ENCODE measurements at places on chromosomes 2 and 18. TPM values are rescaled to one million over a fixed set of nuclear protein-coding genes. Genes with fewer than 3 reads are reported as not detected.

Gene C2orf72
- not detected for polyA plus RNA-seq

Gene TMEM247
- not detected for polyA plus RNA-seq

Gene SKOR2
- polyA plus RNA-seq: not detected

Gene KCNIP3
- polyA plus RNA-seq: not detected

Gene POMC
- polyA plus RNA-seq: 9.6 TPM

Gene MEP1B
- not detected for polyA plus RNA-seq

Gene FLACC1
- 2.5 TPM for polyA plus RNA-seq

Gene MYO1B
- not detected for polyA plus RNA-seq

Gene PID1
- polyA plus RNA-seq: not detected

Gene DHRS9
- not detected for polyA plus RNA-seq

Gene CYP27C1
- not detected for polyA plus RNA-seq

Gene DNAJC5G
- not detected for polyA plus RNA-seq

Gene TSGA10
- 17.2 TPM for polyA plus RNA-seq

GRCh38 chr2:31353179-31353578, 61.4 kb downstream of the XDH start:
- DNase-seq: no peak

- DNase-seq: no peak
Observed at GRCh38 chr2:172836347-172836821, 100.7 kb downstream of the RAPGEF4 start.

GRCh38 chr2:26818972-26819371, 29.0 kb upstream of the DPYSL5 start:
- DNase-seq: no peak

DNA sequence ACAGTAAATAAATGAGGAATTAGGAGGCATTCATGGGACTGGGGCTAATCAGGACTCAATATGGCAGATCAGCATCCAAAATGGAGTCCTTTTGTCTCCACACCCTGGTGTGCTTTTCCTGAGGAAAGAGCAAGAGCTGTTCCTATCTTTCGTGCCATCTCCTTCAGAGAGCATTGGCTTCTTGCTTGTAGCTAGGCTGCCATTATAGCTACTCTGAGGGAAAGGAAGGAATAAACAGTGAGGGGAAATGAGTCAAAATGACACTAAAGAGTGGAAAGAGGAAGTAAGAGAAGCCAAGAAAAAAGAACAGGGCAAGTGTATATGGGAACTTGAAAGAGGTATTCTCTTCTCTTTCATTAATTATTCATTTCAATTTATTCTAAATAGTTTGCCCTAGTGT, 8.4 kb upstream of the NMI start:
- peak; percentile 17 for DNase-seq

DNA sequence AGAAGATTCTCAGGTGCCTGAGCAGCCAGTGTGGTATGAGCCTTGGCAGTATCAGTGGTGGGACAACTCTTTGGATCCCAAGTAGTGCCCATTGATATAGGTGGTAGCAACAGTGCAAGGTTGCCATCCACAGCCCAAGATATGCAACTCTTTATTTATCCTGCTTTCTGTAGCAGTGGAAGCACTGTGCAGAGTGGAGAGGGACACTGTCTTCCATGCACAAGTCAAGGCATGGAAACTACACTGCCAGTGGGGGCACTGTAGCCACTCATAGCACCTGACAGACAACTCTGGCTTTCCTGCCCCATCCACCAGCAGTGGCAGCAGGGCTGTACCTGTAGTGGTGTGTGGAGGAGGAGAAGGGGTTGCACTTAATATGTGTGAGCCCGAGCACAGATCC, 409.6 kb upstream of the TMEFF2 start:
- no peak for DNase-seq

- no peak for DNase-seq
Observed at GRCh38 chr2:23653326-23653725, 268.3 kb downstream of the KLHL29 start.

DNA sequence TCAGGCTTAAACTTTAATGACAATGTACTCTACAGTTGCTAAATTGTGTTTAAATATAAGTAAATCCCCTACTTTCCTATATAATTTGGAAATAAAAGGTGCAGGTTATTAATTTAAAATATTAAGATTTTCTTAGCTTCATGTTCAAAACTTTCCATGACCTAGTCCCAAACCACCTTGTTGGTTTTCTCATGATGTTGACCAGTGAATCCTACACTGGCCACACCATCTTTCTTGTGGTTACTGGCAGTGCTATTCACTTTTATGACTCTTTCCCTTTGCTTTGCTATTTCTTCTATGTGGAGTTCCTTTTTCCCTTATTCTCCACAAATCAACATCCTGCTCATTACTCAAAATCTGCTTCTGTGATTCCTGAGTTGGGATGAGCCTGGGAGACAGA, 138.6 kb upstream of the NDUFV2 start:
- no peak for DNase-seq

DNA sequence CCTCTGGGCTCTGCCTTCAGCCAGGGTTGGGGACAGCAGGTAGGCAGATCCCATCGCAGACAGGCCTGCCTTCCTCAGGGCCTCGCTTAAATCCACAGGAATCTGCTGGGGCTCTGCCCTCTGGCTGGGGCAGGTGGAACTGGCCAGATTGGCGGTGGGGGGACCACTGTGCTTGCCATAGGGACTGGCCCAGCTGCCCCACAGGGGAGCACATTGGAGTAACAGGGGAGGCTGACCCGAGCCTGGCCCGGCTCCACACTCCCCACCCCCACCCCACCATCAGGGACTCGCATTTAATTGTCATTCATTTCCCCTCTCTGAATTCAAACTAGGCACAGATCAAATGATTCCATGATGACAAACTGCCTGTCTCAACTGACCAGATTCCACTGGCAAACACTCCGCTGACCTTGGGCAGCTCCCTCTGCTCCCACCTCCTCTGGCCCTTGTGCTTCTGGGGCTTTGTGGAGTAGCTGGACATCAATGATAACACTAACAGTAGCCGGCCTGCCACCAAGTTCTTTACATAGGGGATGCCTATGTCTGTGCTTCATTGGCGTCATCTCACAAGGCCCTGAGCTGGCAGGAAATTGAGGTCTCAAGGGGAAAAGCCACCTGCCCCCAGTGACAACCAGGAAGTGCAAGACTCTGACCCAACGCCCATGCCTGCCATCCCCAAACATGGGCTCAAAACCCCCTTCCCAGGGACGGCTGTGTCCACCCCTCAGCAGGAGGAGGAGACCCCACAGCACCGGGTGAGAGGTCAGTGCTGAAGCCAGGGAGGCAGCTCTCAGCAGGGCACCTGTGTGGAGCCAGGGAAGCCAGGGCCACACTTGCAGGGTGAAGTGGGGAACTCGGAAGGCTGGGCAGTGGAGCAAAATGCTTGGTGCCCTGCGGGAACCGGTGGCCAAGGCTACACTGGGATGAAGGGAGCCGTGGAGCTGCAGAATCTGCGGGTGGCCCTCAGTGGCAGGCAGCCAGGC, 2.1 kb upstream of the B3GNT7 start:
- peak; percentile 47 for DNase-seq

DNA sequence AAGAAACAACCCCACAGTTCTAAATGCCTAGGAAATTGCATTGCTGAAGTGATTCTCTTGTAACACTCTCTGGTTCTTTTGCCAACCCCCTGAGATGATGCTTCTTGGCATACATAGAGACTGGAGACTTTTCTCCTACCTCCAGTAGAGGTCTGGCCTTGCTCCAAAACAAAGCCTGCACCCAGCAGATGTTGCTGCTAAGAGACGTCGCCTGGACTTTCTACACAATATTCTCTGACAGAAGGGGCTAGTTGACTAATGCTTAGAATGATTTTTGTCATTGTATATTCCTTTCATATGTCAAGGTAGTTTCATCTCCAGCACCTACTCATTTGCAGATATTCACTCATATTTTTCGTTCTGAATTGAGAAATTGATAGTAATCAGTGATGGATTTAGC, 24.6 kb downstream of the SOWAHC start:
- no peak for DNase-seq

GRCh38 chr2:238401551-238401950, 25.2 kb upstream of the ASB1 start:
- DNase-seq: no peak

DNA sequence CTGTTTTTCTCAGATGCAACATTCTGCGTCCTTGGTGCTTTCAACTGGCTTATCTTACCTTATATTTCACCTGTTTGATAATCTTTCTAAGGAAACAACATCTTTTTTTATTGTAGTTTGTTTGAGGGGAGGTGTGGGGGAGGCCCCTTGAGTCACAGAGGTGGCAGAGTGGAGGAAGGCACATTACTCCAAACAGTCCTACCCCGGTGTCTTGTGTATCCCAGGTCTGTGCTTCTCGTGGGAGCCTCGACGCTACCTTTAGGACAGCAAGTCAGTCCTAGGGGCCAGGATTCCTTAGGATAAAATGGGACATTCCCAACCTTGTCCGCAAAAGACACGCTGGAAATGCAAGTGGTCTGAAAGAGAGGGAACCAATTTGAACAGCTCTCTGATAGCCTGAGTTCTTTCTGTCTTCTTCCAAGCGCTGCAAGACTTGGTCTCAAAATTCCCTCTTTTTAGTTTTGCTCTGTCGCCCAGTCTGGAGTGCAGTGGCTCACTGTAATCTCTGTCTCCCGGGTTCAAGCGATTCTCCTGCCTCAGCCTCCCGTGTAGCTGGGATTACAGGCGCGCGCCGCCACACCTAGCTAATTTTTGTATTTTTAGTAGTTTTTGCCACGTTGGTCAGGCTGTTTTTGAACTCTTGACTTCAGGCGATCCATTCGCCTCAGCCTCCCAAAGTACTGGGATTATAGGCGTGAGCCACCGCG, 4.0 kb downstream of the GATA6 start:
- no peak for DNase-seq

- DNase-seq: no peak
Observed at GRCh38 chr18:44979748-44980147, 299.1 kb downstream of the SETBP1 start.

DNA sequence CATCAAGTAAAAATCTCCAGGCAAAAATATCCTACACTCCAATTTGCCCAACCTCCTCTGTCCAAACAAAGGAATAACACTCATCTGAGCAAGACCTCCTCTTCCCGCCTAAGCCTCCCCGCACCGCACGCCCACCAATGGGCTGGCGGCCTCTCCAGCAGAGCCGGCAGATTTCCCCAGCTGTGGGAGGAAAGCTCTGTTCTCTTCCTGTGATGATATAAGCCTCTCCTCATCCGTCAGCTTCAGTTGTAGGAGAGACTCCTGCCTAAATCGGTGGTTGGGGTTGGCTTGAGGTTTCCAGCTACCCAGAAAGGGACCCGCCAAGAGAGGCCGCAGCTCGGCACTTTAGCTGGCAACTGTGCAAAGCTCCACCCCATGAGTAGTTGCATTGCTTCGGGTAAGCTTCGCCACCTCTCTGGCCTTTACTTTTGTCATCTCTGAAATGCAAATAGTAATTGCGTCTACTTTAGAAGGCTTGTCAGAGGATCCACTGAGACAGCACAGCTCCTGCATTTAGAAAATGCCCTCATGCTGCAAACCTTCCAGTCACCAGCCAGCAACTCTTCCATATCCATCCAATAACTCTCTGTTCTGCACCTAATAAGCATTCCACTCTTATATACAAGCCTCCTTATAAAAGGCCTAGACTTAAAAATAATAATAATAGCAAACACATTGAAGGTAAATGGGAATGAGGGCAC, 146.4 kb downstream of the MYT1L start:
- DNase-seq: no peak

- no peak for DNase-seq
Observed at GRCh38 chr18:49677762-49678413, 116.0 kb downstream of the LIPG start.

DNA sequence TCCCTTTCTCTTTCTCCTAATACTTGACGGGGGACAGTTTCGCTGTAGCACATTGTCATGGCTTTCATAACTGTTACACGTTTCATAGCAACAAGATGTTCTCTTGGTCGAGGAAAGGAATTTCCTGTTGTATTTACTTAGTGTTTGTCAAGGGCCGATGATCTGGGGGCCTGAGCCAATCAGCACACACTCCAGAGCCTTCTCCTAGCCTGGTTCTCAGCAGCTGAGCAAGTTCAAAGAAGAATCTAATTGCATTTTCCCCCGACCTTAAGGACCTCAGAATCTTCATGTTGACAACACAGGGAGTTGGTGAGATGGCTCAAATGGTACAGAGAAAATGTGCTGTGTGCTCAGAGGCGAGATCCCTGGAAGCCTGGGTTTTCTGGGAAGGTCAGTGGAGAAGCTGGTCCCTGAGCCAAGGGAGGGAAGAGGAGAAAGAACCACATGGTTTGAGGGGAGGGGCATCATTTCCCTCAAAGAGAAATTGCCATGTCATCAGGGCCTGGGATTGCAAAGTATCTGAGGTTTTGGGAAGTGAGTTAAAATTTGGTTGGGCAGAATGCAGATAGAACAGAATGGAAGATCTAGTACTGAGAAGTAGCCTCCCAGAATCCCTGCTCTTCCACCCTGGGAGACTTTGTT, 76.9 kb upstream of the AGAP1 start:
- no peak for DNase-seq

DNA sequence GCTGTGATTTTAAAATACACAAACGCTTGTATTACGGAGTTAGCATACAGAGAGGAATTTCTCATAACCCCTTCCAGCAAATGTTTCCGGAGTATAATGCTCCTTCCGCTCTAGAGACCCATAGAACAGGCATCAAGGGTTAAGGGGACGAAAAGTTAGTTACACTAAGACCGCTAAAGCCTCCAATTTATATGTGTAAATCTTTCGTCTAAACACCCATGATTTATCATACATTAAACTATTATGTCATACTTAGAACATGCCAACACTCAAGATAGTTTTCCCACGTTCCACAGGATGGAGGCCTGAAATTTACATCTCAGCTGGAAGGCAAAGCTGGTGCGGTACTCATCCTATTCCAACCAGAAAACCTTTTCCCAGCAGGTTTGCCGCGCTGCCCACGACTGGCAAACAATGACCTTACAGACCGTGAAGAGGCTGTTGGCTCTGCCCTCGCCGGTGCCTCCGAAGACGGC, 650 bp downstream of the ORMDL1 start:
- no peak for DNase-seq

DNA sequence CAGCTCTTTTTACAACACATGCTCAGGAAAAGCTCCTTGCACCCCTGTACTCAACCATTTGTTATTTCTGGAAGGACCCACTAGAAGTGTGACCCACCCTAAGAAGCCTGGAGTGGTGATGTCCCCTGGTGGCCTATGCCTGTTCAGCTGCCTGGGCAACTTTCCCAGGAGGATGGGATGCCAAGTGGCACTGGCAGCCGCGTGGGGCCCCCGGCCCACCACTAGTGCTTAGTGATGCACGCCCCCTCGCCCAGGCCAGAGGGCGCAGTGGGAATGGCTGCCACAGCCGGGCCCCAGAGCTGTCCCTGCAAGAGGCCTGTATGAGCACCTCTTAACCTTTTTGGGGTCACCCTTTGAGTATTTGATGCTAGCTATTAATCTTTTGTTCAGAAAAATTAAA, 18.1 kb downstream of the IMPA2 start:
- no peak for DNase-seq

DNA sequence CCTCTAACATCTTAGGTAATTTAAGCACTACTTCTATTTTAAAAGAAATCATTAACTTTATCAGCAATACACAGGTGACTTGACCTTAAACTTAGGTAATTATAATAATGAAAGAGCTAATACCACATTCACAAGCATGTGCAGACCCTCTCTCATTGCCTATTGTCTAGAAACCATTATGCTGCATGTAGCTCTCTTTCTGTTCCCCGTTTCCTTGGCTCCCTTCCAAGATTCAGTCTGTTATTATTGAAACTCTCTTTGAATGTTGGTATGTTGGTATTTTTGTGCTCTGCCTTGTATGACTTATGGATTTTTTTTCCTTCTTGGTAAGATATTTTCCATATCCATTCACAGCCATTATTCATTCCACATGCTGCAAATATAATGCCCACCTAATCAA, 201.2 kb downstream of the CDCA7 start:
- no peak for DNase-seq

GRCh38 chr2:237662671-237663093, 35.3 kb downstream of the LRRFIP1 start:
- DNase-seq: peak; percentile 13
